ENCODE measurements at places on chromosomes 16 and 17.
A peak's percentile ranks its signal among the peaks of the same experiment; 100 is the strongest.

DNA sequence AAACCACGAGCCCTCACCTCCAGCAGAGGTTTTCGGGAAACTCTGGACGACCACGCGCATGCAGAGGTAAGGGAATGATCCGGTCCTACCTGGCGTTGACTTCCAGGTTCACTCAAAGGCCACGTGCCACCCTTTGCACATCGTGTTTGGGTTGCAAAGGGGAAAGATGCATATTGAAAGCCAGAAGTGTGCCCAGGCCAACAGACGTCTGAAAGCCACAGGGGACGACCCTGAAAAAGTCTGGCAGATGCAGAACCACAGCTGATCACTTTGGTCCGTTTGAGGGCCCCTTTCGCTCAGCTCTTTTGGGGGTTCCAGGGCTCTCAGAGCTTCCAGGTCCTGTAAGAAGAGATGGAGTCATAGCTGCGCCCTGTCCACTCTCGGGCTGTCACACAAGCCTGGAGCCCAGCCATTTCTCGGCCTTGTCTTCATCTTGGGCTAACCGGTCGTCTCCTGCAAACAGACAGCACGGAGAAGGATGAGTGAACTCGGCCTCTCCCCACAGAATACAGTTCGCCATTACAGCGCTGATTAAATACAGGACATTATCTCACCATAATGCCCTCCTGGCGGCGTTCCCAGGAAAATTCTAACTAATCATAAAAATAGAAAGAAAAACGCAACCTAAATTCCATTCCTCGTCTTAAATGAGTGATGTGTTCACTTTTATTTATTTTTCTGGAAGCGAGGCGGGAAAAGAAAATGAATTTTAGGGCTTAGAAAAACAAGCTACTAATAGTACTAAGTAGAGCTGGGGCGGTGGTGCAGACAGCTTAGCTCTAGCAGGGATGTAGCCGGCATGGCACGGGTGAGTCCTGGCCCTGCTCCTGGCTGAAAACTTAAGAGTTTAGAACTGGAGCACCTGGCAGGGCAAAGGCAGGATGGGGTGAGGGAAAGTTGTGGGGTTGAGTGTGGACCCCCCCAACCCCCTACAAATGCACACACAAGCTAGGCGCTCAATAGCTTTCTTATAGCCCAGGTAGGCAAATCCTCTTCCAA, 45.5 kb upstream of the ZFHX3 start:
- no peak for DNase-seq

DNA sequence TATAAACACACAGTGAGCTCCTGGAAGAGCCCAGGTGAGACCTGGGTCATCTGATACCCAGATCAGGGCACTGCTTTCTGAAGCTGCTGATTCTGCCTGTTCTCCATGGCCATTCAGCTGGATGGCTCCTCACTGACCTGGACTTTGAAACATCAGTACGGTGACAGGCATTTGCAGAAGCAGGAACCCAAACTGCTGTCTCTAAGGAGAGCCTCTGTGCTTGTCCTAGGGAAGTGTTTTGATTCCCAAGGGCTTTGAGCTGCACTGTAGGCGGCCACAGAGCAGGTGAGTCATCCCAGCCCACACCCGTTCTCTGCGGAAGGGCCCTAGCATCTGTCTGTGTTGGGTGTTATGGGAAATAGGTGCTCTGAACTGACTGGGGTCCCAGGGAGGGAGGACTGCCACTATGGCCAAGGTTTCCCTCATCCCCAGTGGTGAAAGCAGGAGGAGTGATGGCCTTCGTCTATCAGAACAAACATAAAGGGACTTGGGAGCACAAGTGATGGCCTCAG, 60.7 kb upstream of the ADCY9 start:
- DNase-seq, result no peak

- DNase-seq, result no peak
These were observed 19.8 kb downstream of the PLXDC1 start for GRCh38 chr17:39131616-39132015.

DNA sequence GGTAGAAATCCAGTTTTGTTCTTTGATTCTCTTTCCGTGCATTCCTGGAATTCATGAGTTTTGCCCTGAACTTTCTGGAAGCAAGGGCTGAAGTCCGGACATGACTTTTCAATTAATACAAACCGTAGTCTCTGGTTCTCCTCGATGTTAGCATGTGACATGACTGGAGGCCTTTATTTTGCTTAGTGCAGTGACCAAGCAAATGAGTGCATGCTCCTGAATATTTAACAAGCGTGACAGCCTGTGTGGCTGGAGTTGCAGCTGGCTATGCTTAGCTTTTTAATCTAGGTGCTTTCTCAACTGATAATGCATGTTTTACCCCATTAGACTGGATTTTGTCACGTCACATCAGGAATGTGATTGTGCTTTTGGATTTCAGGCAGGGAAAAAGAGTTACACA, 302.1 kb downstream of the MAP2K6 start:
- DNase-seq, result peak; percentile 77

All from foreskin fibroblast (primary cell).